ENCODE measurements at places on chromosomes 13 and 19.

DNA sequence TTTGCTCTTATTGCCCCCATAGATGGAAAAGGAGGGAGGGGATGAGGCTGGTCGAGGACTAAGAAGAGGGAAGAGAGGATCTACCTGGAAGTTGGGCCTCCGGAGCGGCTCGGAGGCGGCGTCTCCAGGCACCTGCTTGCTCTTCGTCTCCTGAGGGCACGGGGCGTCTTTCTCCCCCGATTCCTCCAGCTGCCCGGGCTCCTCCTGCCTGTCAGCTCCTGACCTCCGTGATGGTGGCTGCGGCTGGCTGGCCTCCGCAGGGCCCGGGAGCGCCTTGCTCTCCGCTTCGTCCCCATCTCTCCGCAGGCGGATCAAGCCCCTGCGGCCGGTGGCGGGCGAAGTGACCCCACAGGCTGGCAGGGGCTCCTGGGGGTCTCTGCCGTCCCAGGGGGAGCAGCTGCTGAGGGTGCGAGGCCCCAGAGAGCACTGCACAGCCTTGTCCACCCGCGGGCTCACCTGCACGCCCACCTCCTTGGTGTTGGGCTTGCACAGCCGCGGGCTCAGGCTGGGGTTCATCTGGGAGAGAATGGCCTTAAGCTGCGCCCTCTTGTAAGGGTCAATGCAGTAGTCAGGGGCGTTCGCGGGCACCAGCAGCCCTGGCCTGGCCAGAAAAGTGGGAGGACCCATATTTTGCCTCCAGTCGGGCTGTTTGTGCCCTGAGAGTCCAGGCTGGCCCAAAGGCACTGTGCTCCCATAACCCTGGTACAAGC lies 3.8 kb downstream of the ZAR1L start:
- DNase-seq, result no peak

- DNase-seq, result peak; percentile 24
These were observed 1072.4 kb downstream of the EFNB2 start for GRCh38 chr13:105463011-105463501.

DNA sequence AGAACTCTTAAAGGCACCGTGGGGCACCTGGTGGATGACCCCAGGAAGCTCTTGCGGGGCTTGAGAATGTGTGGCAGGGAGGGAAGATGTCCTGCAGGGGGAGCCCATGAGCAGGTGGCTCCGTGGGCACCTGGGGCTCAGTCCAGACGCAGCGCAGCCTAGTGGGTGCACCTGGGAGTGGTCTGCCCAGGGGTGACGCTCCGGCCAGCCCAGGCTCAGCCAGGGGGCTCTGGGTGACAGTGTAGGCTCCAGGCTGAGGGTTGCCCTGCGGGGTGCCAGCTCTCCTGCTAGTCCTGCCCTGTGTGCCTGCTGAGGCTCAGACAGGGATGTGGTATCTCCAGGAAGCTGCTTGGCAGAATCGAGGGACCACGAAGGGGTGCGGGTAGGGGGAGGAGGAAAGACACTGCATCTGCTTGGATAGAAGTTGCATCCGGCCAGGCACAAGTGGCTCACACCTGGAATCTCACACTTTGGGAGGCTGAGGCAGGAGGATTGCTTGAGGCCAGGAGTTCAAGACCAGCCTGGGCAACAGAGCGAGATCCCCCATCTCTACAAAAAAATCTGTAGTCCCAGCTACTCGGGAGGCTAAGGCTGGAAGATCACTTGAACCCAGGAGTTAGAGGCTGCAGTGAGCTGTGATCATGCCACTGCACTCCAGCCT lies 15.0 kb upstream of the PGLS start:
- peak; percentile 74 for DNase-seq

DNA sequence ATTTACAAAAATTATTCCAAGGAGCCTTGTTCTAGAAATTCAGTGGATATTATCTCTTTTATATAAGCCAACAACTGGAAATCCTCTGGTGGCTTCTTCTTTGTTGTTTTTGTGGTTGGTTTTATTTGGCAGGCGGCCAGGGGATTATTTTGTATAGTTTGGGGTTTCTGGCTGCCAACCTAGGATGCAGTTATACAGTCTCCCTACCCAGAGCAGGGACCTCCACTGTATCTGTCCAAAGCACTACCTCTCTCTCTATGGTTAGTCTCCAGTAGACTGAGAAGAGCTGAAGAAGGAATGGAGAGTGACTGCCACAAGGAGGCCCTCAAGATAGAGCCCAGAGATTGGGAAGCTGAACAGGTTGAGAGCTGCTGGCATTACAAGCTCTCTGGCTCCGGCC lies 80.2 kb downstream of the ZAR1L start:
- no peak for DNase-seq

DNA sequence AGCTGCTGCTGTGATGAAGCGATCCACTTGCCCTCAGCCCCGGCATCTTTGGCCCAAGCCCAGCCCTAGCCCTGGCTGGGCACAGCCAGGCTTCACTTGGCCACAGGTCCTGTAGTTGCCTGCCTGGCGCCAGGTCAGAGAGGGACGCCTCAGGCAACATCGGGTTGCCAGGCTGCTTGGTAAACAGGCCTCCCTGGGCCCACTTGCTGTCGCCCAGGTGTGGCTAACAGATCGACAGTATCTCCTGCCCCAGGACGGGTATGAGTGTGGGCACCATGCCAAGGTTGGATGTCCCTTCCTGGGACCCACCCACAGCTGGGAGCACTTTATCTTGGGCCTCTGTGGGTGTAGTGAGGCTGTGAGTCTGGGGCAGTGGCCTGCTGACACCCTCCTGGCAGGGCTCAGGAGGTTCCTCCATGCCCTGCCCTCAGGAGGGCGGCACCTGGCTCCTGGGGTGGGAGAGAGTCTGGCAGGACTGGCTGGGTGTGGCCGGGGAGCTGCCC lies 27.8 kb downstream of the CARM1 start:
- DNase-seq, result no peak

GRCh38 chr13:20219577-20219976 lies 12.5 kb downstream of the GJB6 start:
- DNase-seq, result no peak

GRCh38 chr13:99865420-99865930 lies 106.1 kb downstream of the ZIC5 start:
- DNase-seq, result no peak

DNA sequence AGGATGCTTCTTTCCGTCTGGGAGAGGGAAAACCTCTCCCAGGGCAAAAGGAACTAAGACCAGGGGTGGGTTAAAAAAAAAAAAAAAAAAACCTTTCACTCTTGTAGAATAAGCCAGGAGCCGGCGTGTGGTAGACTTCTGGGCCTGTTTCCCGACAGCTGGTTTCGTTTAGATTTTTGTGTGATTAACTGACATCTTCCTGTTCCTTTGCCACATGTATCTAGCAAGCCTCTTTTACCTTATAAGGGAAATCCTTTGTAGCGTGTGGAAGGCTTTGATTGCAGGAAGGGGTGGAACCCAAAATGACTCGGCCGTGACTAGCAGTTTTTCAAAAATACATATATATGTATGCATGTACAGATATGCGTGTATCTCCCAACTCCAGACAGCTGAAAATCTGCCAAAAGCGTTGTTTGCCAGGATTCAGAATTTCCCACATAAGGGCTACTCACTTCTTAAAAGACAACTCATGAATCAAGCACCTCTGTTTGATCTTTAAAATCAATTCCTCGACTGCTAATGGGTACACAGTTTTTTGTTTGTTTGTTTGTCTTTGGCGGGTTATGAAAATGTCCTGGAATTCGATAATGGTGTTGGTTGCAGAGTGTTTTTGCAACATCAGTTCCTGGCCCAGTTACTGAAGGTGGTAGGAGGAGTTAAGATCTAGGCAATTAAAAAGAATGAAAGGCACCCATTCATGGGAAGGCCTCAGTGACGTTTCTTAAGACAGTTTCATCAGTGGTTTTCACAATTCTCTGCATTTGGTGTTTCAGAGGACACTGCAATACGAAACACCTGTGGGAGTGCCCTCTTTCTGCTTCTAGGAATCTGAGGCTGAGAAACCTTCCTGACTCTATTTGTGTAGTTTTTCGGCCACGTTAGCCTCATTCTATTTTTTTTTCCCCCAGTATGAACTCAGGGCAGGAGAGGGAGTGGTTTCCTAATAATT lies 2.7 kb downstream of the TPM4 start:
- no peak for DNase-seq
